ENCODE measurements at places on chromosomes 1 and 21.

GRCh38 chr21:32214654-32215305, 64.1 kb downstream of the MIS18A start:
- no peak for DNase-seq

DNA sequence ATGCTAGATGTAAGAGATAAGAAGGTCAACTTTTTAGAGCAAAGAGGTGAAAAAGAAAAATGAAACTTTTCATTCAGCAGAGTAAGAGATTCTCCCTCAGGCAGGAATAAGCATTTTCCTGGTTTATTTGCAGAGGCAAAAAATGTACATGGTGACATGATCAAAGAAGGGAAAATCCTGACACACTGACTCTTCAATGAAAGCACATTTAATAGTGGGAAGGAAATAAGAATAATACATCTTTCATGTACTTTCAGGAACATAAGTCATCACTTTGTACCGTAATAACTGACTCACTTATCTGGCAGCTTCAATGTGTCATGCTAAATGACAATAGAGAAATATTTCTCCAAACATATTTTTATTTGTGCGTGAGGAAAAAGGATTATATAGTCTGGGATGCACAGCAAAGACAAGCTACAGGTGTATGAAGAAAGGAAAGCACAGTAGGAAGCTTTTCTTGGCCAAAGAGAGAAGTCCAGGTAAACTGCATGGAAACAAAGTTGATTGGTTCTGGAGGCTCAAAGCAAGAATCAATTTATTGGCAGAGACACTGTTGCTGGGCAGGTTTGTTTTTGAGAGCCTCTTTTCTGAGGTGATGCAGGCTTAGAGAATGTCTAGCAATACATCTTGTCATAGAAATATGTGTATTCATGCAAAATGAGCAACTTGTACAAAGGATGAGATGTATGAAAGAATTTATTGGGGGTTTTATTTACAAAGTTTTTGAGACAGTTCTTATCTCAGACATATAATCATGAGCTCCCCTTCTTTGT, 1409.0 kb downstream of the PLA2G4A start:
- no peak for DNase-seq

- DNase-seq, result no peak
These were observed 191.4 kb downstream of the DAB1 start for GRCh38 chr1:57232500-57232899.

- no peak for DNase-seq
These were observed 36.6 kb downstream of the CAPZB start for GRCh38 chr1:19448491-19449439.

DNA sequence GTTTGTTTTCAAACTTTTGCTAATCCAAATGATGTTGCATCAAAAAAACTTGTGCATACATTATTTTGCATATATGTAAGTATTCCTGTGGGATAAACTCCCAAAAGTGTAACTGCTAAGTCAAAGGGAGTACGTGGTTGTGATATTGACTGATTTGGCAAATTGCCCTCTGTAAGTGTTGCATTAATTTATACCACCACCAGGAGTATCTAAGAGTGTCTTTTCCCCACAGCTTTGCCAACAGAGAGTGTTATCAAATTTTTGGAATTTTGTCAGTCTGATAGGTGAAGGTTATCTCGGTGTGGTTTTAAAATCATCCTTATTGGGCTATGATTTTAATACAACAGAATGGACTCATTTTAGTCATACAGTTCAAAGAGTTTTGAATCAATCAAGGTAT, 30.1 kb upstream of the PARP1 start:
- no peak for DNase-seq

DNA sequence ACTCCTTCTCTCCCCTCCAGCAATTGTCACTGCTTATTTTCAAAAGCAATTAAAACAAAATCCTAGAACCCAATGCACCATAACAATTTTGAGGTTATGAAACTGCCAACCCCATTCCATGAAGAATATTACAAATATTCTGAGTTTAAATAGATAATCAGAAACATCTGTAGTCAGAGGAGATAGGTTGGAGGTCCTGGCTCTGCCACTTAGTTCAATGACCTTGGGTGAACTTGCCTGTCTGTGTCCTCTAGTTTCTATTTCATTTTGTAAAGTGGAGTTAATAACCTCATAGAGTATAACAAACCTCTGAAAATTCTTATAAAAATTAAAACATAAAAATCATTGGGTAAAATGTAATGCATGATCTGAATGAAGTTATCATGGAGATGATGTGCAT, 164.6 kb downstream of the KCTD3 start:
- no peak for DNase-seq

- DNase-seq, result no peak
These were observed 5.5 kb downstream of the TLR5 start for GRCh38 chr1:223137455-223138085.

DNA sequence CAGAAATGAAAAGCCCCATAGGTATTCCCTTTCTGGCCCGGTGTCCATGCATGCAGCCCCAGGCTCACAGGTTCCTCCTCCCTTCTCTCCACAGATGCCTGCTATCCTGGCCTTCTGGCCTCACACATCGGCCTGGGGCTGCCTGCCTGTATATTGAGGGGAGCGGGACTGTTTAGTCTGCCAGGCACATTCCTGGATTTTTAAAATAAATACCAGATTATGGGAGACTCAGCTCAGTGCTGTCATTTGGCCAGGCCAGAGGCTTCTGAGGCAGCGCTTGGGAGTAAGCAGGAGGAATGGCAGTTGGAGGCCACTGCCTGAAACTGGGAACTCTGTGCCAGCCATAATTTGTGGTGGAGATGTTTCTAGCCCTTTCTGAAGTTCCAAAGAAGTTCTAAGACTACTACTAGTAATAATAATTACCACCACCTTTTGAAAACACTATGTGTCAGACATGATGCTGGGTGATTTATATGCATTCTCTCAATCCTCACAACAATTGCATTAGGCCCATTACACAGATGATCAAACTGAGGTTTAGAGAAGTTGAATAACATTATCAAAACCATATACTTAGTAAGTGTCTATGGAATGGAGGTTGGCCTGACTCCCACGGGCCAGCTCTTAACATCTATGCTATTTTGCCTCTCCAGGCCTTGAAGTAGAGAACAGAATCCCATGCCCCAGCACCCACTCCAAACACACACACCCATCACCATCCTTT, 107.6 kb downstream of the PLXNA2 start:
- no peak for DNase-seq

DNA sequence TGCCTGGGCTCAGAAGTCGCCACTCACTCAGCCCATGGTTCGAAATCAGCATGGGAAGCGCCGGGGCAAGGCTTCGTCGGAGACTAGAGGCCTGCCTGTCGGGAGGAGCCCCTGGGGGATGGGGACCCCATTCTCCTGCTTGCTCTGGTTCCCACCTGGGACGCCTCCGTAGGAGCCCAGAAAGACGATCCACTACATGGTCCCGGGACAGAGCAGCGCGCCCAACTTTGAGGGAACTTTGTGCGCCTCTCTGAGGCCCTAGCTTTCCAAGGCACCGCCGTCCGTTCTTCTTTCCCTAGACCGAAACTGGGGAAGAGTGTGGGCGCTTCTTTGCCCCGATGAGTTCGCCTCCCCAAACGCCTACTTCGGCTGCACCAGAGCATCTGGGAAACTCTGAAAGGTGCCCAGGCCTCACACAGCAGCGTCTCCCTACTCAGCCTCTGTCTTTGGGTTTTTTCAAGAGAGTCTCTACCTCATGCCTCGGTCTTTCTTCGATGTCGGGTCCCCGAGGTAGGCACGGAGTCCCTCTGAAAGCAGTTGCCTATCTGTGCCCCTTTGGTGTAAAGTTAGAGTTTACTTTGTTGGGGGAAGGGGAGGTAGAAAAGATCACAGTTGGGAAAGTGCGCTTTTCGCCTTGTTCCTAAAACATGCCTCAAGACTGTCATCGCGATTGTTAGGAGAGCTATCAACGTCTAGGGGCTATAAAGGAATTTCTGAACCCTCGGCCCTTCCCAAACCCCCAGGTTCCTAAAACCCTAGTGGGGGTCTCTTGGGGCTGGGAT, 14.0 kb downstream of the NR5A2 start:
- no peak for DNase-seq

All from dorsolateral prefrontal cortex (tissue), 122 donors.